Left forelimb (tissue), 1 donor: ENCODE measurements at places on chromosomes 13 and 19.

GRCh38 chr19:996051-996838 is 4.0 kb upstream of the GRIN3B start:
- DNase-seq, result no peak

GRCh38 chr13:21069561-21070004 is 8.2 kb upstream of the LATS2 start:
- no peak for DNase-seq

GRCh38 chr13:46604226-46604990 is 51.4 kb downstream of the LRCH1 start:
- DNase-seq, result no peak

DNA sequence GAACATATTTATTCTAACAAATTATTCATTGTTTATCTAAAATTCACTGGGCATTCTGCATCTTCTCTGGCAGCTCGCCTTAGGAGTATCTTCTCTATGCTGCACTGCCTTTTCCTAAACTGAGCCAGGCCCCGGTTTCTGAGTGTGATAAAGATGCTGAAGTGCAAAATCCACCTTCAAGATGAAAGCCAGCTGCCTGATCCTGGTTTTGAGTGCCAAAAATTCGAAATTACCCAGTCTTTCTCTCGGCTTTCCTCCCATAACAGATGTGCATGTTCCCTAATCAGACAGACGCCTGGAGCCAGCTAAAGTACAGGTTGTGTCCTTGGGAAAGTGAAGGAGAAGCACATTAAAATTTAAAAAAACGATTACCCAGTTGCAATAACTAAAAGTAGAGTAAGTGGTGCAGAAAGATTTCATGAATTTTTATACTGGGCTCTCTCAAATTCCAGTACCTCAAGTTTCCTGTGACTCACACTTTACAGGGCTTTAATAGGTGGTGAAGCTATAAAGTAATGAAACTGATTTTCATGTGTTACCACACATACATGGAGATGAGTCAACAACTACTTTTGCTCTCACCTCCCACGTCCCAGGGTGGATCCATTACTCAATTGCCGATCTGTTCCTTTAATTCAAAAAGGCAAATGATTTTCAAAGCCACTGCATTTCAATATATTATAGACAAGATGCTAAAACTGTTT is 65.0 kb upstream of the GTF2F2 start:
- DNase-seq, result no peak

- DNase-seq, result no peak
Observed at GRCh38 chr13:40338217-40338616, 328.2 kb downstream of the FOXO1 start.

GRCh38 chr13:52665325-52665724 is 12.7 kb downstream of the SUGT1 start:
- no peak for DNase-seq

DNA sequence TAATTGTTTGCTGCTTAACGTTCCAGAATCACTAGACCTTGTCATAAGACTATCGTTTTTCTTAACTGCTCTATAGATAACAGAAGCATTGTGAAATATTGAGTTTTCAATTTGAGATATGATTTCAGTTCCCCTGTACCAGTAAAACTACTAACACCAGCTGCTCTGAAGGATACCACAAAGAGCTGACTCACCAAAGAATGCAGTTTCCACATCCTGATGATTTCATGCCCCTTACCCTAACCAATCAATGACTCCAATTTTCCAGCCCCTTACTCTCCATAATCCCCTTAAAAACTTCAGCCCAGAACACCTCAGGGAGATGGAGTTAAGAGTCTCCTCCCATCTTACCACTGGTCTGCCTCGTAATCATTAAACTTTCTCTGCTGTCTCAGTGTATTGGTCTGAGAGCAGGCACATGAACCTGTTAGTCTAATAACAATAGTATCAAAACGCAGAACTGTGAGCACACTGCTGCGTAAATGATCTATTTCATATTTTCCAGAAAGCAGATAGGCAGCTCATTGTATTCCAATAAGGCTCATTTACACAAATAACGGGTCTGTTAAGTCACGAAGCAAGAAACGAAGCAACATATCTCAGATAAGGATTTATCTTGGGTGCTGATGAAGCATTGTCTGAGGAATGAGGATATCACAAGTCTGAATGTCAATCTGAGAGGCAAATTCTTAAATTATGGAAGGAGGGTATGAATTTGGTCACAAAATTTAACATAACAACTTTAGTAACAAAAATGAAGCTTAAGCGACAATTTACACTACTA is 14.1 kb upstream of the CCNA1 start:
- DNase-seq, result no peak

GRCh38 chr19:1248139-1248785 is at the start of gene MIDN:
MIDN (plus strand) TSS chr19:1248583; CDS start chr19:1250297, 1,714 bp downstream.
- no peak for DNase-seq

DNA sequence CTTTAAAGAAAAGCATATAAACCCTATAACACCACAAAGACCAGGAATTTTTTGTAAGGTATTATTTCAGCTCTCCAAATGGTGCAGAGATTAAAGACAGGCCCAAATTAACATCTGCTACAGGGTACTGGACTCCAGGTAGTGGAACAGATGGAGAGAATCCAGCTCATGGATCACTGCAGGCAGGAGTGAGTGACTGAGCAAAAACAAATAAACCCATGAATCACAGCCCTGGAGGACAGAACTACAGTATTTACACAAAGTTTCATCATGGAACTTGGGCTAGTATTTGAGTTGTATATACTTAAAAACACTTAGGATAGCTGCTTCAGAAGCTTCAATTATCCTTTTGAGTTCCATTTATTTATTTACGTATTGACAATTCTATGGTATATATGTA is 132.8 kb upstream of the SPRY2 start:
- no peak for DNase-seq

DNA sequence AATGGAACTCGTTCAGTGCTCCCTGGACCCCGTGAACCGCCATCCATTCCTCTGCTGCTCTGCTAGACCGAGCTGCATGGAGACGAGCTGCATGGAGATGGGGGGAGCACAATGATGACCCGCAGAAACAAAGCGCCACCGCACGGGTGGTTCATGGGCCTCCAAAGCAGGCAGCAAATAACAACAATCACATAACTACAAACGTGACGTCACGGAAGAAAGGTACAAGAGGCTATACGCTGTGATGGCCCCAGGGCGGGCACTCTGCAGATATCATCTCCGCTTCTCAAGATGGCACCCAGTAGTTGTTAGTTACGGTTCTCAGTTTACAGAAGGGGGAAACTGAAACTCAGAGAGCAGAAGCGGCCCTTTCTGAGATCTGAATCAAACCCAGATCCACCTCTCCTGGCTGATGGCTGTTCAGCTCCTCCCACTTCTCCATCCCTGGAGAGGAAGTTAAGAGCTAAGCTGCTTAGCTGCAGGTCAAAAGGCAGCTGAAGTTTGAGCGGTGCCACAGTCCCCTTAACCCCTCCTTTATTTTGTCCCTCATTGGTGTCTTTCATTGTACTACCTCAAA is 1.7 kb downstream of the ATP13A1 start:
- no peak for DNase-seq

- DNase-seq, result no peak
Observed at GRCh38 chr19:43662487-43662886, 7.5 kb downstream of the PLAUR start.

GRCh38 chr19:18164072-18164471 is 9.5 kb upstream of the IFI30 start:
- DNase-seq, result no peak

DNA sequence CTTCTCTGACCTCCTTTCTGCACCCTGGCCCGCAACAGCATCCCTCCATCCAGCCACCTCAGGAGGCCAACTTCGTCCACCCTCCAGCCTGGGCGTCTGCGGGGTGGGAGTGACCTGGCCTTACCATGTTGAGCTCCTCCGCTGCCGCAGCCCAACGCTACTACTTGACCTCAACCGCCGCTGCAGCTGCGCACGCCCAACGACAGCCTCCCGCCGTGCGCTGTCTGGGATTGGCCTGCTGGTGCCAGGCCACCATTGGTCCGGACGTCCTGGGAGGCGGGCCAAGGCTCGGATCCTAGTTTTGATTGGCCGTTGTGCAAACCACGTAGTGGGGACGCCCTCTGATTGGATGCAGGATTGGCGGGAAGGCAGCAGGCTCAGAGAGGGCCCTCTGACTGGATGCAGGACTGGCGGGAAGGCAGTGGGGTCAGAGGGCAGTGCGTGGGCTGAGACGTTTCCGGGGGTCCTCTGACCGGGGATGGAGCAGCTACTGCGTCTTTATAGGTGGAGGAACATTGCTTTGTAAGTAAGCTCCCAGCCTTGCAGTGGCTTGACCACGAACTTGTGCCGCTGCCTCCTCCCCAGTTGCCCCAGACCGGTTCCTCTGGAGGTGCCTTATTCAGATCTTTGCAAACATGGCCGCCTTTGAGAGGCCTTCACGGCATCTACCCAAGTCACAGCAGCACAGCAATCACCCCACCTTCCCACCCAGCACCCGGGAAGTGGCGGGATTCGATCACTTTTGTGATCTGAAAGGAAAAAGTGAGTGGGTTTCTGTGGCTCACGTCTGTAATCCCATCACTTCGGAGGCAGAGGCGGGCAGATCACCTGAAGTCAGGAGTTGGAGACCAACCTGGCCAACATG is at the start of gene TUBA3C:
Gene TUBA3C (minus strand): TSS at position 204 of the 865 bp plus-strand sequence. CDS start 77 bp downstream, at position 127.
- no peak for DNase-seq

DNA sequence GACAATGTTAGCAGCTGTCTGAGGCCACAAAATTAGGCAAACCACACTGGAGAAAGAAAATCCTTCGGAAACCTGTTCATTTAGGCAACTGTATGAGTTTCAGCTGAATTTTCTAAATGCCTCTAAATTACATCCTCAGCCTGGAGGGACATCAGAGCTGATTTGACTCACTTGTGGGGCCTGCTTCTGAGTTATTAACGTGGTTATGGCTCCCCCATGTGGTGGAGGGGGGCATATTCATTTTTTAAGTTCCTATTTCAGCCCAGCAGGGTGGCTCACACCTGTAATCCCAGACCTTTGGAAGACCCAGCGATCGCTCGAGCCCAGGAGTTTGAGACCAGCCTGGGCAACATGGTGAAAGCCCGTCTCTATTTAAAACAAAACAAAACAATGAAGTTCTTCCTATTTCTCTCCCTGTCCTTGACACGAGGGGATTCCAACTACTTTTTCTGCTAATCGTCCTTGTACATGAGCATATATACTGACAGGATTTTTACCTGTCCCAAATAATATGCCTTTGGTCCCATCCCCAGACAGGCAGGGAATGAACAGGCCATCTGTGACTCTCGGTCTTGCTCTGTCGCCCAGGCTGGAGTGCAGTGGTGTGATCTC is 31.5 kb upstream of the HIF3A start:
- DNase-seq, result peak; percentile 71

DNA sequence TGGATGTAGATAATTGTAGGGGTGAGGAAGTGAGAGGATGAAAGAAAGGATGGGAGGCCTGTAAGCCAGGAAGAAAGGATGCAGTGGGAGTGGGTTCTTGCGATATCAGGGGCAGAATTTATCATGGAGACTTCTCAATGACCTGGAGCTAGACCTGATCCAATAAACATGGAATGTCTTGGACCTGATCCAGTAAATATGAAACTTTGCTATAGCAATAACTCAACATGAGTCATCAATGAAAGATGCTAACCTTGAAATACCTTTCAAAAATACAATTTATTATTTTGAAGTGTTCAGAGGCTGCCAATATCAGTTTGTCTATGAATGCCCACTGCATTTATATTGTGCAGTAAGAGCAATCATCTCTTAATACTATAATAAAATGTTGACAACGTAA is 279.5 kb downstream of the POU4F1 start:
- no peak for DNase-seq

GRCh38 chr13:84844473-84844872 is 954.7 kb downstream of the SLITRK6 start:
- DNase-seq, result no peak

GRCh38 chr19:18915639-18916038 is 3.5 kb downstream of the COPE start:
- no peak for DNase-seq

DNA sequence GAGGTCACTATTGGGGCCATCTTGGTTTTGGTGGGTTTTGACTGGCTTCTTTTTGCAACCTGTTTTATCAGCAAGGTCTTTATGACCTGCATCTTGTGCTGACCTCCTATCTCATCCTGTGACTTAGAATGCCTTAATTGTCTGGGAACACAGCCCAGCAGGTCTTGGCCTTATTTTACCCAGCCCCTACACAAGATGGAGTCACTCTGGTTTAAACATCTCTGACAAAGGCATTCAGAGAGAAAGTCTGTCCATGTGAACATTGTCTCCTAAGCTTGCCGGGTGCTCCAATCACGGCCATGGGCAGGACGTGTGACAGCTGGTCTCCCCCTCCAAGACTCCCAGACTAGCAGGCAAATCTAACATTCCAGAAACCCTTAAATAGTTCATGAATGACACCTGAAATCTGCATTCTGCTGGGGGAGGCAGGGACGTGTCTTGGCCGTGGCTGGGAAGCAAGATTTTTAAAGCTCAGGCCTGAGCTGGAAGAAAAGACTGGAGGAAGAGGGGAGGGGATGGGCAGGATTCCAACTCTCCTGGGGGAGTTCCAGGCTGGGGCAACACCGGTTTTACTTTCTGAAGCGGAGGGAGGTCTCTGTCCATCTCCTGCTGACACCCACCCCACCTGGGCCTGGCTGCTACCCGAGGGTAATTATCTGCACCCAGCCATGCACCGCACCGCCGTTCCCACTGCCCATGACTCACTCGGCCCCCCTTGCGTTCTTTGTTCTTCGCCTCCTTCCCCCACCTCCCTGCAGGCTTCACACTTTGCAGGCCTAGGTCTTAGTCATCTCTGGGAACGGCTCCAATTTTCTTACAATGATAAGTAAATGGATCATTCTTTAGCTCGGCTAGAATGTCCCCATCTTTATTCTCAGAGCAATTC is 11.6 kb upstream of the OR1M1 start:
- DNase-seq, result peak; percentile 77

GRCh38 chr13:79548902-79549301 is 67.9 kb downstream of the NDFIP2 start:
- no peak for DNase-seq

DNA sequence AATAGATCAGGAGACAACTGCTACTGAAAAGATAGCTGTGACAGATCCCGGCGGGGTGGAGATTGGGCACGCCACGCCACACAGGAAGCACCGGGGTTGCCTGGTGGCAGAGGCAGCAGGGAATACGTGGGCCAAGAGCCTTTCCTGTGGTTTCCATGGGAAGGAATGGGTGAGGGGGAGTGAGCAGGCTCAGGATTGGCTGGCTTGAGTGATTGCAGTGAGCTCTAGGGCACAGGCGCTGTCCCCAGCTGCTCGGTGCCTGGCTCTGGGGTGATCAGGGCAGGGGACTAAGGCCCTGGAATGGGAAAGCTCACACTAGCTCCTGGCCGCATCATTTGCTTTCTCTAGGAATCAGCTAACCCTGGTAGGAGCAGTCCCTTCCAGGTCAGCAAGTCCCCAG is 166.1 kb downstream of the USP12 start:
- DNase-seq, result no peak

DNA sequence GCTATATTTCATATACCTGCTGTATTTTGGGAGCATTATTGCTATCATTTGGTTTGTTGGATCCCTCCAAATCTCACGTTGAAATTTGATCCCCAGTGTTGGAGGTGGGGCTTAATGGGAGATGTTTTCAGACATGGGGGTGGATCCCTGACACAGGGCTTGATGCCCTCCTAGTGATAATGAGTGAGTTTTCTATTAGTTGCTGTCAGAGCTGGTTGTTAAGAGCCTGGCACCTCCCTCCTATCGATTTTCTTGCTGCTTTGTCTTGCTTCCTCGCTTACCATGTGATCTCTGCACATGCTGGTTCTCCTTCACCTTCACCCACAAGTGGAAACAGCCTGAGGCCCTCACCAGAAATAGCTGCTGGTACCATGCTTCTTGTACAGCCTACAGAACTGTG is 259.9 kb upstream of the STARD13 start:
- no peak for DNase-seq
